ENCODE measurements at places on chromosomes 5 and 9.

DNA sequence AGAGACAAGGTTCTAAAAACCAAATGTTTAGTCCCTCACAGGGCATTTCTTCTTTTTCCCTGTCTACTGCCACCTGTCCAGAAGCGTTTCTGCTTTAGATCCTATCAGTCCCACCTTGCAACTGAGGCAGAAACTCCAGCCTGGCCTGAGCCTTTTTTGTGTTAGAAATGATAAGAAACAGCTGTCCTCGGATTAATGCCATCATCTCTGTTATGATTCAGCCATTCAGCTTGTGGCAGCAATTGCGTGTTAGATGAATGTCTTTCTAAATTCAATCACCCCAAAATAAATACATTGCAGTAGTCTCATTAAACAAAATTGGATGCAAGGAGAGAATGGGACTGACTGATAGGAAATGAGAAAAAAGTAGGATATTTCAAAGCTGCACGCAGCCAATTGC is 28.3 kb upstream of the FRMPD1 start:
- DNase-seq: no peak

- DNase-seq: no peak
Observed at GRCh38 chr5:123155446-123155960, 66.5 kb downstream of the PRDM6 start.

- DNase-seq: no peak
Observed at GRCh38 chr9:18791074-18791473, 241.9 kb downstream of the SAXO1 start.

- no peak for DNase-seq
Observed at GRCh38 chr5:176171171-176171760, 67.0 kb upstream of the SIMC1 start.

DNA sequence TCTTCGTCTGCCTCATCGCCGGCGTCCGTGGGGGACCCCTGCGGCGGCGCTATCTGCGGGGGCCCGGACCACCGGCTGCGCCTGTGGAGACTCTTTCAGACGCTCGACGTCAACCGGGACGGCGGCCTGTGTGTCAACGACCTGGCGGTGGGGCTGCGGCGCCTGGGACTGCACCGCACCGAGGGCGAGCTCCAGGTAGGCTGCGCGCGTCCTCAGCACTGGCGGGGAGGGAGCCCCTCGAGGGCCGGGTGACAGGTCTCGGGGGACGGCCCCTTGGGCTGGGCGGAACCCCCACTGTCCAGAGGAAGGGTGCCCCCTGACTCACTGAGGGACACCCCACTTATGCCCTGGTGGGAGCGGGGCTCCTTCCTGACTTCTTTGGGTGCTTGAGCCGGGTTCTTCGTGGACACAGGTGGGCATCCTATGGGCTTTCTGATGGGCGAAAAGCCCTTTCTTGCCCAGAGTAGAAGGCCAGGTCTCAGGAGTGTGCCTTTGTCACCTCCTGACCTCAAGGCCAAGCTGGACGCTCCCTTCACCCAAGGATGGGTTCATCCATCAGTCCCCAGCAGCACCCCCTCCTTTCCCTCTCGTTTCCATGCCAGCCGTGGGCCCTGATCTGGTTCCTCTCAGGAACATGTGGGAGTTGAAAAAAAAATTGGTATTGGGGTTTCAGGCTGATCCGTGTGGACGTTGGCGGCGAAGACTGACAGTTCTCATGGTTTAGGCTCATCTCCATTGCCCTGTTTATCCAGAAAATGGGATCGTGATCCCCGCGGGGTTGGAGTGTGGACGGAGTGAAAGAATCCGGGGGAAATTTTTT is 564 bp downstream of the SLC25A25 start:
- peak; percentile 22 for DNase-seq

DNA sequence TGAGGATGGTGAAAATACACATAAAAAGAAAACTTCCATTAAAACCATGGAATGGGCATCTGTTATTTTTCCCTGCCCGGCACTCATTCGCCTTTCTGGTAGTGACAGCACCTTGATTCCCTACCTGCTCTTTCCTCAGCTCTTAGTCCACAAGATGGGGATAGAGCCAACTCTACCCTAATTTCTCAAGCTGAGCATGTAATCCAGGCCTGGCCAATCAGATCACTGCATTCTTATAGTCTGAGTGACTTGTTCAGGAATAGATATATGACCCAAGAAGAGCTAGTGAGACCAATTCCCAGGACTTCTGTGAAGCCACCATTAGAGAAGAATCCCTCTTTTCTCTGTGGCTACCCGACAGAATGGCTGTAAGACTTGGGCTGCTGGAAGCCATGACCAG is 58.1 kb downstream of the TSSK1B start:
- DNase-seq: no peak

DNA sequence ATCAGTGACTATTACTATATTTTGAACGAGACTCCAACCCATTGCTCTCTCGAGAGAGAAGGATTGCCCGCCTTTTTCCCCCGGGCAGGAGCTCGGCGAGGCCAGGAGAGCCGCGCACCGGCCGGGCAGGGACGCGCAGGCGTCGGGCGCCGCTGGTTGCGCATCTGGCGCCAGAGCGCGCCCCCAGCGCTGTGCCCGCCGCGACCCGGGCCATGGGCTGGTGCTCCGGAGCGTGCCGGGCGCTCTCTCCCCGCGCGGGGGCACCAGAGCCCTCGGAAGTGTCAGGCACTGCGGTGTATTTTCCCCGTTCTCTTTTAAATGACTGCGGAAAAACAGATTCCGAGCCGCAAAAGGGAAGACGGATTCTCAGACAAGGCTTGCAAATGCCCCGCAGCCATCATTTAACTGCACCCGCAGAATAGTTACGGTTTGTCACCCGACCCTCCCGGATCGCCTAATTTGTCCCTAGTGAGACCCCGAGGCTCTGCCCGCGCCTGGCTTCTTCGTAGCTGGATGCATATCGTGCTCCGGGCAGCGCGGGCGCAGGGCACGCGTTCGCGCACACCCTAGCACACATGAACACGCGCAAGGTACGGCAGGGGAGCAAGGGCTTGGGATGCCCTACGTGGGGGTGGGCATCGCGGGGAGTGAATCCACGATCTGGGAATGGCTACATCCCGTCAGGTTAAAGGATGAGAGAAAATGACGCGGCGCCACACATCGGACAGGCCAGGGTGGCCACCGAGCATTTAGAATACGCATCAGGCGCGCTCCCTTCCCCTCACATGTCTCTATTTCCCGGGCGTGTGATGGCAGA is 1.1 kb upstream of the NTRK2 start:
- DNase-seq: peak; percentile 80

GRCh38 chr5:179221877-179222220 is 123.4 kb downstream of the ADAMTS2 start:
- DNase-seq: no peak

- no peak for DNase-seq
Observed at GRCh38 chr5:119347991-119348390, 7.8 kb upstream of the TNFAIP8 start.

- no peak for DNase-seq
Observed at GRCh38 chr9:127444283-127444920, 6.8 kb downstream of the RPL12 start.

- DNase-seq: no peak
Observed at GRCh38 chr5:149177911-149178565, 36.7 kb downstream of the ABLIM3 start.

- DNase-seq: no peak
Observed at GRCh38 chr5:59826996-59827395, 66.5 kb downstream of the PDE4D start.

GRCh38 chr9:27151693-27152404 is 42.8 kb downstream of the TEK start:
- DNase-seq: no peak

DNA sequence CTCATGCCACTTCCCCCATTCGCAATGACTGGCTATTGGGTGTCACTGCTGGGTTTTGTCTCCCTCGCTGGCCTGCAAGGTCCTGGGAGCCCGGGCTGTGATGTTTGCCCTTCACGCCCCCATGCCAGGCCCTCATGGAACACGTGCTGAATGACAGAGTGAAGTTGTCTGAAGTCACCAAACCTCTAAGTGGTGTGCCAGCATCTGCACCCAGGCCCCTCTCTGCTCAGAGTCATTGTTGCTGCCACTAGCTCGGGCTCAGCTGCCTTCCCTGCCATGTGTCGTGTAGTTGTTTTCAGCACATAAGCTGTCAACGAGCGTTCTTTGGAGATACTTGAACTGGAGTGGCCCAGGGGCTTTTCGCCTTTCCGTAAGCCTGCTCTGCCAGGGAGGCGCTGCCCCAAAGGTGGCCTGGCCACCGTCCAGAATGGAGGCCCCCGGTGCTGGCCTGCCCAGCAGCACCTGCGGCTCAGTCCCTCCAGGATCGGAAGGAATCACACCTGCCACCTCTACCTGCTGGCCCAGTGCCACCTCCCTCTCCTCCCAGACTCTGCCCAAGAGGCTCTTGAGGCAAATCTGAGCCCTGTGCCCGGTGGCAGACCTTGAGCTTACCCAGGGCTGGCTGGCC is 250.1 kb downstream of the PBX3 start:
- no peak for DNase-seq

GRCh38 chr5:170896779-170897178 is 35.0 kb downstream of the RANBP17 start:
- DNase-seq: no peak

GRCh38 chr5:155529362-155529761 is 515.8 kb downstream of the KIF4B start:
- DNase-seq: no peak

- no peak for DNase-seq
Observed at GRCh38 chr9:5459289-5459829, 9.0 kb downstream of the CD274 start.

DNA sequence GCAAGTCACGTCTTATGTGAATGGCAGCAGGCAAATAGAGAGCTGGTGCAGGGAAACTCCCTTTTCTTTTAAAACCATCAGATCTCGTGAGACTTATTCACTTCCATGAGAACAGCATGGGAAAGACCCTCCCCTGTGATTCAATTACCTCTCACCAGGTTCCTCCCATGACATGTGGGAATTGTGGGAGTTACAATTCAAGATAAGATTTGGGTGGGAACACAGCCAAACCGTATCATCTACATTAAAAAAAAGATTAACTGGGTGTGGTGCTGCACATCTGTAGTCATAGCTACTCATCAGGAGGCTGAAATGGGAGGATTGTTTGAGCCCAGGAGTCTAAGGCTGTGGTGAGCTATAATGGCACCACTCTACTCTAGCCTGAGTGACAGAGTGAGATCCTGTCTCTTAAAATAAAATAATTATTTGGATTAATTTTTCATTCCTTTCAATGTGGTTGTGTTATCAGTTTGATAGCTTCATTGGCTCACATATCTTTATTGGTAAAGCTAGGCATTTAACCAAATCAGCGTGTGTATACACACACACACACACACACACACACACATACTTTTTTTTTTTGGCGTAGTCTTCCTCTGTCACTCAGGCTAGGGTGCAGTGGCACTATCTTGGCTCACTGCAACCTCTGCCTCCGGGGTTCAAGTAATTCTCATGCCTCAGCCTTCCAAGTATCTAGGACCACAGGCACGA is 21.8 kb downstream of the DENND4C start:
- no peak for DNase-seq

DNA sequence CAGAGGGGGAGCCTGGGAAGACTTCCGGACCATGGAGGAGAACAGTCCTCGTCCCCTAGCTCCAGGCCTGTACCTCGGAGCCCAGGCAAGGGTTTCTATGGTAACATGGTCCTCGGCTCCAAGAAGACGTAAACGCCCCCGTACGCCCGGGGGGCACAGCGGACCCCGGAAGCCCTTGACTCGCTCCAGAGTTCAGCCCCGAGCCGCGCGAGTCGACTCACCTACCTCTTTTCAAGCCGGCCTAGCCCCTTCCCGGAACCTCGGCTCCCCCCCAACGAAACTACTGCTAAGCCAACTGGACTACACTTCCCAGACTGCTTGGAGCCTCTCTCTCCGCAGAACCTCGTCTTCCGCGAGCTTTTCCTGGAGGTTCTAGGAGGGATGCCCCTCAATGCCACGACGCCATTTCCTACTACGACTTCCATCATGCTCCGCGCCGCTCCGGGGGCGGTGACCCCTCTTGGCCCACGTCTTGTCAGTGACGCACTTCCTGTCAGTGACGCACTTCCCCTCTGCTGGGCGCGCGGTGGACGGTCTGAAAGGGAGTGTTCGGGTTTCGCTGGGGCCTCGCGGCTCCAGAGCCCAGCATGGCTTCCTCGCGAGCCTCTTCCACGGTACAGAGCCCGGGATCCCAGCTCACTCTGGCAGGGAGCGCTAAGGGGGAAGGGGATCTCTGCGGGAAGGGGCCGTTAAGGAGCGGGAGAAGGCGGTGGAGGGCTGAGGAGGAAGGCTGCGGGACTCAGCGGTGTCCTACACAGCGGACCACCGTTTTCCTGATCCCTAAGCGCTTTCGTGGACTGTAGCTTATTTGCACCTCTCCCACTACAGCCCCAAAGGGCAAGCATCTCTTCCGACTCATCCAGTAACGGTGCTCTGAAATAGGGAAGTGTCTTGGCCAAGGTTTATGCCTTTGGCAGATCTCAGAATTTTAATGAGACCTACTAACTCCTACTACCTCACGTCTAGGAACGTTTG is at the start of the genes CDC26 and PRPF4:
Gene CDC26 (minus strand): TSS at position 416 of the 975 bp plus-strand sequence. CDS start 3,065 bp downstream, outside the sequence.
Gene PRPF4 (plus strand): TSS at position 502 of the 975 bp plus-strand sequence. CDS start 86 bp downstream, at position 588.
- peak; percentile 95 for DNase-seq

- DNase-seq: no peak
Observed at GRCh38 chr5:143349177-143349576, 54.3 kb downstream of the NR3C1 start.

GRCh38 chr9:70902692-70903131 is 218.7 kb downstream of the TRPM3 start:
- DNase-seq: peak; percentile 6

- DNase-seq: no peak
Observed at GRCh38 chr5:56607551-56607950, 207.8 kb upstream of the MAP3K1 start.

DNA sequence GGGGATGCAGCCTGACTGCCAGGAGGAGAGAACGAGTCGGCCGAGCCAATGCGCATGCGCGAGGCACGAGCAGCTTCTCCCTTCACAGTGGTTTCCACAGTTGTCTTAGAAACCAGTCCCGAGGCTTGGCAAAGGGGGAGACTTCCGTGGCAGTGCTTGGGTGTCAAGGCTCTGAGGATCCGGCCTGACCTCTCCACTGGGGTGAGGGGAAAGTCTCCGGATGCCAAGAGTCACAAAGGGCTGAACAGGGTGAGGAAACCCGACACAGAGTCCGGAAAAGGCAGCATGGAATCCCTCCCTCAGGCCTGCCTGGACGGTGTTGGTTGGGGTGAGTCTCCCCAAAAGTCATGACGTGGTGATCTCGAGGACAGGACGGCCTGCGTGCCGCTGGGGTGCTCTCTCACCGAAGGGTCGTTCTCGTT is 475.5 kb downstream of the SPATA31A7 start:
- no peak for DNase-seq

DNA sequence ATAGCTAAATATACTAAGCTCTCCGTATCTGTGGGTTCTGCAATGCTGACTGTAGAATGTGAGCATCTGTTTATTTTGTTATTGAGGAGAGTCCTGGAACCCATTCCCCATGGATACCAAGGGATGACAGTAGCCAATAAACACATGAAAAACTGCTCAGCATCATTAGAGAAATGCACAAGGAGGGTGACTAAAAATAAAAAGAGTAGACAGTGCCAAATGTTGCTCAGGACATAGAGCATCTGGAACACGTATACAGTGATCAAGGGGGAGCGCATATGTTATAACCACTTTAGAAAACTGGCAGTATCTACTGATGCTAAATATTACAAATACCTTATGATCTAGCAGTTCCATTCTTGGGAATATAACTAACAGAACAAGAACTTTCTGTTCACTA is 31.0 kb downstream of the MARCHF6 start:
- DNase-seq: no peak

- no peak for DNase-seq
Observed at GRCh38 chr5:91129748-91130147, 253.4 kb downstream of the ARRDC3 start.

- DNase-seq: no peak
Observed at GRCh38 chr5:138107213-138107612, 23.4 kb downstream of the WNT8A start.

- no peak for DNase-seq
Observed at GRCh38 chr5:126108470-126108869, 314.7 kb upstream of the GRAMD2B start.

GRCh38 chr5:121805911-121806310 is 45.8 kb upstream of the FTMT start:
- no peak for DNase-seq
